G401 (cell line): ENCODE measurements at places on chromosomes 6 and 20. TPM values are rescaled to one million over a fixed set of nuclear protein-coding genes. Genes with fewer than 3 reads are reported as not detected.

Gene RGS17
- 0.58 TPM in 1 of 2 replicates, not detected in the other for total RNA-seq

Gene SLC13A3
- total RNA-seq: not detected in 2 replicates

Gene COL9A3
- total RNA-seq: 8.6 TPM in 2 replicates

Gene HLA-DQB2
- not detected in 2 replicates for total RNA-seq

GRCh38 chr20:49270177-49270576 is 7.7 kb downstream of the ZNFX1 start:
- no peak for DNase-seq

- DNase-seq: no peak
These were observed 49.9 kb downstream of the MRPL14 start for GRCh38 chr6:44077214-44077946.

GRCh38 chr6:26126394-26127235 is 39.4 kb downstream of the HFE start:
- DNase-seq: no peak

- DNase-seq: peak; percentile 53
These were observed 3.9 kb downstream of the SLC29A1 start for GRCh38 chr6:44227148-44227793.

DNA sequence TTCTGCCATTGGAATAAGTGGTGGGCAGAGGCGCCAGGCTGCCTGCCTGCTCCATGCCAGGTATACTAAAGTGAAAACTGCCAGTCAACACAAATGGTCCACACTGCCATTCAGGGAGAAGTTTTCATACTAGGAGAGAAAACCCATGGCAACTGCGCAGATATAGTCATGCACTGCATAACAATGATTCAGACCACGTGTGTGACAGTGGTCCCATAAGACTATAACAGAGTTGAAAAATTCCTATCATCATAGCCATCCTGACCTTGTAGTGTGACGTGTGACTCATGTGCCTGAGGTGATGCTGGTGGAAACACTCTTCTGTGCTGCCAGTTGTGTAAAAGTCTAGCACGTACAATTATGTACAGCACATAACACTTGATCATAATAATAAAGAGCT is 25.1 kb downstream of the ZC3H12D start:
- no peak for DNase-seq
